T-cell (primary cell): ENCODE measurements at places on chromosomes 6 and 20. TPM values are rescaled to one million over a fixed set of nuclear protein-coding genes. Genes with fewer than 3 reads are reported as not detected.

The REM1 gene
- not detected for total RNA-seq

The MLN gene
- total RNA-seq: not detected

The NR2E1 gene
- not detected for total RNA-seq

The SLPI gene
- 1.7 TPM for total RNA-seq

GRCh38 chr6:119647309-119647708 is 297.7 kb upstream of the MAN1A1 start:
- no peak for DNase-seq
- no peak overlapping the region for H3K27ac ChIP-seq
- H3K36me3 ChIP-seq: no peaks in the 10 kb centered on the region
- no peak overlapping the region for H3K4me3 ChIP-seq
- no peaks in the 10 kb centered on the region for H3K4me1 ChIP-seq

- no peaks in the 10 kb centered on the region for H3K27me3 ChIP-seq
- no peak for DNase-seq
- H3K4me1 ChIP-seq: peaks cover 22% of the 10 kb centered on the region
- peak overlapping the region; percentile 82 for H3K4me3 ChIP-seq
- H3K36me3 ChIP-seq: peaks cover 2% of the 10 kb centered on the region
These were observed 695 bp downstream of the ARHGAP18 start for GRCh38 chr6:129709196-129709768.

- DNase-seq: no peak
- no peak overlapping the region for H3K27ac ChIP-seq
- no peaks in the 10 kb centered on the region for H3K4me1 ChIP-seq
- H3K36me3 ChIP-seq: no peaks in the 10 kb centered on the region
- no peak overlapping the region for H3K4me3 ChIP-seq
These were observed 49.2 kb downstream of the ANKRD6 start for GRCh38 chr6:89482126-89482525.

DNA sequence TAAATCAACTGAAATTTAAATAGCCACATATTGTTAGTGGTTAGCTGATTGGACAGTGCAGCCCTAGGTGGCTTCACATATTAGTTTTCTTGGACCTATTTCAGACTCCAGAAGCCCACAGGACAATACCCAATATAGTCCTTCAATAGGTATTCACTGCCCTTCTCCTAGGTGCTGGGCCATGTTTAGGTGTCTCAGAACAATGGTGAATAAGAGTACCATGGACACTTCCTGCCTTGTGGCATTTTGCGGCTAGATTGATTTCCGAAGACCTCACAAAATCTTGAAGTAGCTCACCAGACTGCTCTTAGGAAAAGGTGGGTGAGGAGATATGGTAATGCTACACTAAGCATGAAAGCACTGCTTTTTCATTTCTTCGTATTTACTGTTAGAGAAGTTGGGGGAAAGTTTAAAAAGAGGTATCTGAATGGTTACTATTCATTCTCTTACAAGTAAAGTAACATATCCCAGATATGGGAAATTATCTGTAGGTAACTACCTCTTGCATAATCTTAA is 199.3 kb downstream of the GJA10 start:
- peaks cover 21% of the 10 kb centered on the region for H3K4me1 ChIP-seq
- DNase-seq: no peak
- H3K27me3 ChIP-seq: no peaks in the 10 kb centered on the region

DNA sequence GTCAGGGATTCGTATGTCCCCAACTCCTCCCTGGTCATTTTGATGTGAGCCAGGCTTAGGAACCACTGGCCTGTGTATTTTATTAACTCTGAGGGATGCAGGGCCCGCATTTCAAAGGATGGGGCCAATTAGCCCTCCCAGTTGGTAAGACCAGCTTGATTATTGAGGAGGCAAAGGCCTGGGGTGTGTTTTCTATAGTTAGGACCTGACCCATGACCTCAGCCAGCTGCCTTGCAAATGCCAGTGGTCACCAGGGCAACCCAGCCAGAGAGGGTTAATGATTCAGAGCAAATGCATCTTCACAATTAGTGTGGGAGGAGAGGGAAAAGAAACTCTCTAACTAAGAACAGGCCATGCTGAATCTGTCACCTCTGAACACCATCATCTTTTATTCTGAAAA is 835.4 kb downstream of the MAFB start:
- H3K27ac ChIP-seq: no peak overlapping the region
- no peak overlapping the region for H3K4me3 ChIP-seq
- no peaks in the 10 kb centered on the region for H3K27me3 ChIP-seq
- no peaks in the 10 kb centered on the region for H3K4me1 ChIP-seq

GRCh38 chr6:112979830-112980229 is 632.7 kb downstream of the RFPL4B start:
- no peaks in the 10 kb centered on the region for H3K4me1 ChIP-seq
- DNase-seq: no peak
- H3K27ac ChIP-seq: no peak overlapping the region
- no peaks in the 10 kb centered on the region for H3K27me3 ChIP-seq
- H3K4me3 ChIP-seq: no peak overlapping the region
- H3K36me3 ChIP-seq: no peaks in the 10 kb centered on the region

- no peaks in the 10 kb centered on the region for H3K4me1 ChIP-seq
- H3K27ac ChIP-seq: no peak overlapping the region
- no peaks in the 10 kb centered on the region for H3K36me3 ChIP-seq
- no peak for DNase-seq
- no peak overlapping the region for H3K4me3 ChIP-seq
These were observed 105.1 kb downstream of the MMS22L start for GRCh38 chr6:97177905-97178304.

GRCh38 chr6:75481394-75481793 is 12.2 kb downstream of the FILIP1 start:
- no peak overlapping the region for H3K27ac ChIP-seq
- H3K36me3 ChIP-seq: no peaks in the 10 kb centered on the region
- no peak for DNase-seq
- H3K4me1 ChIP-seq: no peaks in the 10 kb centered on the region
- H3K4me3 ChIP-seq: no peak overlapping the region

DNA sequence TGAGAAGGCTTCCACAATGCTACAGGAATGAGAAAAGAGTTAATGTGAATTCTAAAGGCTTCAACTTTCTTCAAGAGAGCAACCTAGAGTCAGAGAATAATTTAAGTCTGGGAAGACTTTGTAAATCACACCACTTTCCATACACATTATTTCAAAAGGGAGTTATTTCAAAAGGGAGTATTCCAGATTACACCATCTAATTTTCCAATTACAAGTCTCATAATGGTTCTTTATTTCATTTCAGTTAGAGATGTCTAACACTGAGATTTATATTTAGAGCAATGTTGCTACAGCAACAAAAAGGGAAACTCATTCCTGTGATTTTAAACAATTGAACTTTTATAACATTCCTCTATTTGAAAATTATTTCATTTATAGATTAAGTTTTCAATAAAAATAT is 98.8 kb upstream of the DST start:
- no peaks in the 10 kb centered on the region for H3K27me3 ChIP-seq
- no peaks in the 10 kb centered on the region for H3K4me1 ChIP-seq
- DNase-seq: no peak
- H3K36me3 ChIP-seq: no peaks in the 10 kb centered on the region
- H3K4me3 ChIP-seq: no peak overlapping the region
- no peak overlapping the region for H3K27ac ChIP-seq

- DNase-seq: no peak
- no peaks in the 10 kb centered on the region for H3K4me1 ChIP-seq
- H3K4me3 ChIP-seq: no peak overlapping the region
- H3K36me3 ChIP-seq: no peaks in the 10 kb centered on the region
- no peaks in the 10 kb centered on the region for H3K27me3 ChIP-seq
- H3K27ac ChIP-seq: no peak overlapping the region
These were observed 716.0 kb downstream of the KIF16B start for GRCh38 chr20:15857173-15857784.

DNA sequence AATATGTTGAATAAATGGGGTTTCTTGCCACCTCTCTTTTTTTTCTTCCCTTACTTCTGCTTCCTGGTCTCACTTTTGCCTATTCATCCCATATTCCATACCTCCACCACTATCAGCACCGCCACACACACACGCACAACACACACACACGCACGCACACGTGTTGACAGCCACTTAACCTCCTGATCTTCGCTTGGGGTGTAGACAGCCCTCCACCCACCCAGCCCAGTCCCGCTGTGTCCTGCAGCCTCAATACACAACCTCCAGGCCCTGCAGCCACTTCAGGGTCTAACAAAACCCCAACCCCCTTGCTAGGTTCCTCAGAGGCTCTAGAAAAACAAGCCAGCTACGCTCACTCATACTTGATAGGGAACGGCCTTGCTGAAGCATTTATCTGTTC is 72.3 kb downstream of the LINC00237 start:
- no peak overlapping the region for H3K27ac ChIP-seq
- H3K4me1 ChIP-seq: no peaks in the 10 kb centered on the region
- H3K4me3 ChIP-seq: no peak overlapping the region
- peaks cover 4% of the 10 kb centered on the region for H3K27me3 ChIP-seq
- no peak for DNase-seq

DNA sequence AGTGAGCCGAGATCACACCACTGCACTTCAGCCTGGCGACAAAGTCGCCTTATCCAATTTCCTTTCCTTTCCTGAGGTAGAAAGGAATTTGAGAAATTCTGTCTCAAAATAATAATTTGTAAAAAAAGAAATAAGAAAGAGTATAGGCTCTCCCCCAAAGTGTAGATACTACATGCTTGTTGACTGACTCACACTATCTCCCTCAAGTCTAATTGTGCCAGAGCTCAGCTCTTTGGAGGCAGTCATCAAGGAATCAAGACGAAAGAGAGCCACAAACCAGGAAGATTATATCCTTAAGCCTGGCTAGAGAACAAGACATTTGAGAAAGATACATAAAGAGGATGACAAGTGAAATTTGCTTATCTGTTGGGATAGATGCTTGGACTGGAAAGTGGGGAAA is 3.7 kb upstream of the FKBPL start:
- no peaks in the 10 kb centered on the region for H3K36me3 ChIP-seq
- no peaks in the 10 kb centered on the region for H3K27me3 ChIP-seq
- no peak overlapping the region for H3K4me3 ChIP-seq

- H3K4me1 ChIP-seq: peaks cover 6% of the 10 kb centered on the region
- H3K27ac ChIP-seq: no peak overlapping the region
- no peaks in the 10 kb centered on the region for H3K27me3 ChIP-seq
- DNase-seq: no peak
- no peaks in the 10 kb centered on the region for H3K36me3 ChIP-seq
These were observed 165.5 kb upstream of the SCGN start for GRCh38 chr6:25486550-25486949.

DNA sequence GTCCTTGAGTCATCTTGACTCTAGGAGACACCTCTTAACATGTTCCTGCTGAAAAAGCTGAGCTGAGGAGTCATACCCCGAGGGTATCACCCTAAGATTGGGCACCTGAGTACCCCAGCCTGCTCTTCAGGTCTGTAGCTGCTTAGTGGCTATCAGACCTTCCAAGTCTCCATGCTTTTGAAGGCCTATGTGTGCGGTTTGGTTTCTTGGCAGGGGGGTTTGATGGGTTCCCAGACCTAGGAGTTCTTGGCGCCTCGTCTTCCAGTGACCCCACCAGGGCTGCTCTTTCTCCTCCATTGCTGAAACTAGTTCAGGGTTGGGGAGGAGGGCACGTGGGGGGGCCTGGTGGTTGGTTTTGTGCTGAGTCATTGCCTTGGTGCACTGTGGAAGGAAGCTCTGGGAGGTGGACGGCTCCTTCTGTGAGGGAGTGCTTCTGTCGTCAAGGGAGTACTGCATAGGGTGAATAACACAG is 20.1 kb downstream of the IGF2R start:
- H3K36me3 ChIP-seq: no peaks in the 10 kb centered on the region
- no peaks in the 10 kb centered on the region for H3K27me3 ChIP-seq
- no peak for DNase-seq
- H3K4me1 ChIP-seq: peaks cover 9% of the 10 kb centered on the region

DNA sequence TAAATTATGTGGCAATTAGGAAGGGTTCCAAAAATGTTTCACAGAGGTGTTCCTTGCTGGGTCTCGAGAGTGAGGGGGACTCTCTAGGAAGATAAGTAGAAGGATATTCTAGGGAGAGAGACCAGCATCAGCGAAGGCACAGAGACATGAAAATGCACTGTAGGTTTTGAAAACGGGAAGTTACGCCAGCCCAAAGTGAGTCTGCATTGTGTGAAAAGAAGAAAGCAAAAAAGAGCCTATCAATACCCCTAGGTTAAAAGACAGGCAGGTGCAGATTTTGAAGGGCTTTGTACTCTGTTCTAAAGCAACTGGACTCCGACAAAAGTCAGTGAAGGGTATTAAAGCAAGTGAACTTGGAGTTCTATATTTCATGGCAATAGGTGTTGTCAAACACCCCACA is 25.7 kb upstream of the MRAP2 start:
- no peak overlapping the region for H3K27ac ChIP-seq
- no peak overlapping the region for H3K4me3 ChIP-seq
- H3K27me3 ChIP-seq: peaks cover 2% of the 10 kb centered on the region
- no peak for DNase-seq
- no peaks in the 10 kb centered on the region for H3K36me3 ChIP-seq

DNA sequence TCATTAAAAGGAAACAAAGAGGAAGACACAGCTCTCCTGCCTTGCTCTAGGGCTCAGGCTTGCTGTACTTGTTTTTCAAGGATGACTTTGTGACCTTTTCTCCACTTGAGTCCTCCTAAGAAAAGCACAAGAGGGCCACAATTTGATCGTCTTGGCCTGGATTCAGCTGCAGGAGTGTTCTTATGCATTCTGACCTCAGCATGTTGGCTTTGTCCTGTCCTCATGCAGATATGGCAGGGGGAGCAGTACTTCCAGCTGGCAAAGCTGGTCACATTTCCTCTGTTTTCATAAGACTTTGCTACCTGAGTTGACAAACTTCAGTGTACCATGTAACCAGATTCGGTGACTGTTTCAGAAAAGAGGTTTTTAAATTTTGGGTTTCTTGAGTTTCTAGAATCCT is 30.8 kb downstream of the KDM1B start:
- no peak overlapping the region for H3K4me3 ChIP-seq
- DNase-seq: no peak

GRCh38 chr6:93819189-93819588 is 399.8 kb upstream of the EPHA7 start:
- H3K36me3 ChIP-seq: no peaks in the 10 kb centered on the region
- H3K4me1 ChIP-seq: no peaks in the 10 kb centered on the region

GRCh38 chr6:100370265-100370664 is 94.5 kb downstream of the SIM1 start:
- no peaks in the 10 kb centered on the region for H3K27me3 ChIP-seq
- H3K4me3 ChIP-seq: no peak overlapping the region
- H3K36me3 ChIP-seq: no peaks in the 10 kb centered on the region
- no peaks in the 10 kb centered on the region for H3K4me1 ChIP-seq
- no peak for DNase-seq
- no peak overlapping the region for H3K27ac ChIP-seq

GRCh38 chr20:38893056-38893564 is 33.1 kb upstream of the FAM83D start:
- peaks cover 39% of the 10 kb centered on the region for H3K36me3 ChIP-seq
- H3K4me3 ChIP-seq: no peak overlapping the region
- peaks cover 35% of the 10 kb centered on the region for H3K4me1 ChIP-seq
- DNase-seq: no peak
- no peaks in the 10 kb centered on the region for H3K27me3 ChIP-seq

GRCh38 chr6:141498977-141499376 is 633.7 kb upstream of the GJE1 start:
- no peak for DNase-seq
- no peak overlapping the region for H3K4me3 ChIP-seq
- H3K27ac ChIP-seq: no peak overlapping the region
- H3K27me3 ChIP-seq: no peaks in the 10 kb centered on the region
- H3K4me1 ChIP-seq: no peaks in the 10 kb centered on the region

- H3K36me3 ChIP-seq: peaks cover 32% of the 10 kb centered on the region
- no peaks in the 10 kb centered on the region for H3K27me3 ChIP-seq
- no peaks in the 10 kb centered on the region for H3K4me1 ChIP-seq
These were observed 44.4 kb upstream of the SIM1 start for GRCh38 chr6:100509101-100509500.

GRCh38 chr6:144736763-144737162 is 451.6 kb downstream of the UTRN start:
- no peak overlapping the region for H3K4me3 ChIP-seq
- H3K4me1 ChIP-seq: no peaks in the 10 kb centered on the region
- DNase-seq: no peak
- H3K27ac ChIP-seq: no peak overlapping the region
